ENCODE measurements at places on chromosomes 2 and 18. TPM values are rescaled to one million over a fixed set of nuclear protein-coding genes. Genes with fewer than 3 reads are reported as not detected.

The FAP gene
- not detected for total RNA-seq

The TMEM17 gene
- total RNA-seq = 0.56 TPM

GRCh38 chr2:190862571-190862991 lies 18.0 kb upstream of the GLS start:
- no peak for DNase-seq

- no peak for DNase-seq
Observed at GRCh38 chr18:24185805-24186204, 46.9 kb downstream of the CABYR start.

DNA sequence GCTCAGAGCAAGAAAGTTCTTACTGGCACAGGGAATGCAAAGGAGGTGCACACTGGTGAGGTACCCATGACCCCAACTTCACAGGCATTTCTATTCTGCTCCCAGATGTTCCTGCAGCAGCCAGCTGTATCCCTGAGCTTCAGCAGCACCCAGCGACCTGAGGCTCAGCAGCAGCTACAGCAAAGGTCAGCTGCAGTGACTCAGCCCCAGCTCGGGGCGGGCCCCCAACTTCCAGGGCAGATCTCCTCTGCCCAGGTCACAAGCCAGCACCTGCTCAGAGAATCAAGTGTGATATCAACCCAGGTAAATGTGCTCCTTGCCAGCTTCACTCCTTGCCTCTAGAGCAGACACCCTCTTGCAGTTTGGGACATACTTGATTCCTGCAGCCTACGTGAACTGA lies 14.1 kb upstream of the RPL31 start:
- no peak for DNase-seq

DNA sequence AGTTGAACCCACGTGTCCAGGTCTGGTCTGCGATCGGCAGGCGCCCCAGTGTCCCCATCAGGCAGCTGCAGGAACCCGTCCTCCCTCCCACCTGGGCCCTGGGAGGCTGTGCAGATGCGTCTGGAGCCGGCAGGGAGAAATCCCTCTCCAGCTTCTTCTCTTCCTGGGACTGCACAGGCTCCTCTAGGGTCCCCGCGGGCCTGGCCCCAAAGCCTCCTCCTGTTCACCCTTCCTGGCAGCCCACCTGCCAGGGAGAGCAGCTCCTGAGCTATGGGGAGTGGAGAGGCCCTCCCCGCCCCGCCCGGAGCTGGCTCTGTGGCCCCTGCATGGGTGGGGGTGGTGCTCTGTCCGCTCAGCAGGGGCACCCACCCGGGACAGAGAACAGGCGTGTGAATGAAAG lies 179.2 kb upstream of the ALKAL2 start:
- no peak for DNase-seq

GRCh38 chr2:10613263-10613662 lies 76.5 kb downstream of the NOL10 start:
- DNase-seq = no peak

DNA sequence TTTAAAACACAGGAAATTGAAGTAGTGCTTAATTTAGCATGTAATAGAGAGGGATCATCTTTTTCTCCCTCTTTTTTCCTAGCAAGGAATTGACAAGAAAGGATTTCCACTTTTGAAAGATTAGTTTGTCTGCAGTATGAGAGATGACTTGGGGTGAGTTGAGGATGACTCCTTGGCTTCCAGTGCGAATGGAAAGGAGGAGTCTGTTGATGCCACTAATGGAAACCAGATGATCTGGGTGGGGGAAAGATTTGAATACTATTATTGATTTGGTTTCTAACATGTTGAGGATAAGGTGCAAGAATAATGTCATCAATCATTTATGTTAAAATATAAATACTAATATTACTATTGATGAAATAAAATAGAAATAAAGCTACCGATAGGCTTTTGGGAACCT lies 205.4 kb downstream of the PPP1R1C start:
- no peak for DNase-seq

- no peak for DNase-seq
Observed at GRCh38 chr2:186907897-186908296, 58.9 kb upstream of the ZSWIM2 start.
